ENCODE measurements at places on chromosomes 1 and 21.
A peak's percentile ranks its signal among the peaks of the same experiment; 100 is the strongest.

- DNase-seq = no peak
Measured at GRCh38 chr1:150678988-150679387, 18.0 kb downstream of the GOLPH3L start.

DNA sequence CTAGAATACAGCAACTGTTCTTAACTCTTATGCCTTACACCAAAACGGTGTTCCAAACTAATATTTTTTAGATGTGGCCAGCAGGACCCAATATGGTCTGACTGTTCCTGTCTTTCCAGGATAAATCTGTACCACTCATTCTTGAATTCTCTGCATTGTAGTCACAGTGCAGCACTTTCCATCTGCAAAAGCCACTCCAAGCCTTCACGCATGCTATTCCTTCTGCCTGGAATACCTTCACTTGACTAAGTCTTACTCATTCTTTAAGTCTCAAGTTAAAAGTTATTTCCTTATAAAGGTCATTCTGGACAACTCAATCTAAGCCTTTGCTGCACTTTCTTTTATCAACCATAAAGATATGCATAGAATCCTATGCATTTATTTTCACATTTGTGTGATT, 1194.5 kb downstream of the PLA2G4A start:
- DNase-seq = no peak

- DNase-seq = no peak
Measured at GRCh38 chr1:17184822-17185484, 20.0 kb upstream of the PADI1 start.

DNA sequence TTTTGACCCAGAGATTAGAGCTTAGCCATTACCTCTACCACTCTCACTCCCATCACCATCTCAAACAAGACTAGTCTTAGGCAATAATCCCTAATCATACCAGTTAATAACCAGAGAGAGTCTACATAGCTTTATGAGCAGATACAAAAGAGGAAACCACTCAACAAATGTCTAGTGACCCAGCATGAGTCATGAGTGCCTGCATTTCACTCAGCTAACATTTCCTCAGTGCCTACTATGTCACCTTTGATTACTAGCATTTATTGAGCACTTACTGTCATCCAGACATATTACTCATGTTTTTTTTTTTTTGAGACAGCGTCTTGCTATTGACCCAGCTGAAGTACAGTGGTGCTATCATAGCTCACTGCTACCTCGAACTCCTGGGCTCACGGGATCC, 35.9 kb upstream of the GALNT2 start:
- peak; percentile 84 for DNase-seq

- no peak for DNase-seq
Measured at GRCh38 chr1:59198564-59198963, 98.3 kb upstream of the FGGY start.

GRCh38 chr1:219174460-219175211, 958 bp downstream of the LYPLAL1 start:
- peak; percentile 20 for DNase-seq

DNA sequence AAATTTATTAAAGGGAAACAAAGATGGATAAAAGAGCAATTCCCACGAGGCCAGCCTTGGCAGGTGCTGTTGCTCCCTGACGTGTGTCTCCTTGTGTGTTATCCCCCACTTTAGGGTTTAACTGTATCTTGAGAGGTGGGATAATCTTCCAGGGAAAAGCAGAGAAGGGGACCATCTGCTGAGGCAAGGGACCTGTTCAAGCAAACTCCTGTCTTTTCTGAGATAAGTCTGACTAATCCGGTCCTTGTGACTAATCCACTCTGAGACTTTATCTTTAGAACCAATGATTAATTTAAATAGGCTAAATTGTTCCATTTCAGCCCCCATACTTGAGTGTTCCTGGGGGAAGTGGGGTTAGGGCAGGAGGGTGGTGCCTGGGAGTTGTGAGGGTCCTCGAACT, 163.6 kb downstream of the CAMTA1 start:
- DNase-seq = no peak

- no peak for DNase-seq
Measured at GRCh38 chr1:77560741-77561140, 121.7 kb downstream of the ZZZ3 start.

- DNase-seq = peak; percentile 21
Measured at GRCh38 chr1:42957880-42958487, 684 bp downstream of the SLC2A1 start.

- no peak for DNase-seq
Measured at GRCh38 chr1:116203920-116204319, 92.7 kb downstream of the MAB21L3 start.

- DNase-seq = no peak
Measured at GRCh38 chr1:105027838-105028471, 1278.3 kb downstream of the AMY1C start.

- DNase-seq = no peak
Measured at GRCh38 chr1:56965191-56965590, 624 bp downstream of the C8B start.

GRCh38 chr1:206982216-206982615, 12.0 kb upstream of the FCAMR start:
- peak; percentile 75 for DNase-seq

DNA sequence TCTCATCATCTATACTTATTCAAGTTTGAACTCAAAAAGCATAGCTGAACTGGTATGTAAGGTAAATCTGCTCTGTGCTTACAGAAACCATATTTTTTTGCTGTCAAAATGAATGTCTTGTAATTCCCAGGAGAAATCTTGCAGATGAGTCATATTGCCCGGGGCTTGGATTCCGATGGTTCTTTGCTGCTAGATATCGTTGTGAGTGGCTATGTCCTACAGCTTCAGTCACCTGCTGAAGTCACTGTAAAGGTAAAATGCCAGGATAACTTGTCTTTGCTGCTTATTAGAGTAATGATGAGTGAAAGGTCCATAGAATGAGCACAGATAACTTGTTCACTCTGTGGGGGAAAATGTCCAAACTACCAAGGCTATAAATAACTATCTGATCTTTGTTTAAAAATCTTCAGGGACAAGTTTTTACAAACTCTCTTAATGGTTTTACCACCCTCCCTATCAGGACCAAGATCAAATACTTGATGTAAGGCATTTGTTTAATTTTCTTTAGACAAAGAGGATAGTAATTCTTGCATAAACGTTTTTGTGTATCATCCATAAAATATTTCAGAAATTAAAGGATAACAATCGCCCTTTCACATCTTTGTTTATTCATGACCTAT, 222.3 kb downstream of the TPR start:
- no peak for DNase-seq

GRCh38 chr1:229197265-229197585, 73.7 kb upstream of the RAB4A start:
- DNase-seq = peak; percentile 56

- DNase-seq = no peak
Measured at GRCh38 chr1:51070011-51070410, 32.0 kb upstream of the C1orf185 start.

- no peak for DNase-seq
Measured at GRCh38 chr1:61332196-61332753, 249.9 kb downstream of the NFIA start.

DNA sequence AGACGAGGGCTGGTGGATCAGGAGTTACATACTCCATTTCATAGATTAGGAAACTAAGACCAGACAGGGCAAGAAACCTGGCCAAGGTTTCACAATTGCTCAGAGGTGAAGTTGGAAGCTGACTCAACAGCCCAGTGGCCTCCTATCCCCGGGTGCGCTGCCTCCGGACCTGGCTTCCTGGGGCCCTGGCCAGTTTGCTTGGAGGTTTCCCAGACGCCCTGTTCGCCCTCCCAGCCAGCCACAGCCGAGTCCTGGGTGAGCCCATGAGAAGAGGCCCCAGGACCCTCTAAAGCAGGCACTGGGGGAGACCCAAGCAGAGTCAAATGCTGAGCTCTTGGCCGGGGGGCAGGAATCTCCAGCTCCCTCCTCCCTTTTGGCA, 180.1 kb downstream of the ZBTB18 start:
- DNase-seq = no peak

GRCh38 chr1:22826604-22827580, 116.3 kb downstream of the EPHB2 start:
- DNase-seq = no peak

- no peak for DNase-seq
Measured at GRCh38 chr1:183983371-183984105, 54.0 kb downstream of the COLGALT2 start.

- DNase-seq = peak; percentile 71
Measured at GRCh38 chr1:159091607-159092031, 15.1 kb upstream of the AIM2 start.

GRCh38 chr1:35177237-35177786, 15.6 kb downstream of the SFPQ start:
- no peak for DNase-seq

- no peak for DNase-seq
Measured at GRCh38 chr21:44626673-44627143, at the start of gene KRTAP10-9. Gene KRTAP10-9, plus strand, starts transcription at chr21:44627093. Its CDS starts 79 bp downstream, at chr21:44627172.

GRCh38 chr1:24868016-24868875, 61.8 kb downstream of the RUNX3 start:
- DNase-seq = no peak

GRCh38 chr1:41775956-41776585, 142.7 kb downstream of the HIVEP3 start:
- DNase-seq = no peak

GRCh38 chr1:48596046-48596445, 124.0 kb upstream of the SPATA6 start:
- no peak for DNase-seq

DNA sequence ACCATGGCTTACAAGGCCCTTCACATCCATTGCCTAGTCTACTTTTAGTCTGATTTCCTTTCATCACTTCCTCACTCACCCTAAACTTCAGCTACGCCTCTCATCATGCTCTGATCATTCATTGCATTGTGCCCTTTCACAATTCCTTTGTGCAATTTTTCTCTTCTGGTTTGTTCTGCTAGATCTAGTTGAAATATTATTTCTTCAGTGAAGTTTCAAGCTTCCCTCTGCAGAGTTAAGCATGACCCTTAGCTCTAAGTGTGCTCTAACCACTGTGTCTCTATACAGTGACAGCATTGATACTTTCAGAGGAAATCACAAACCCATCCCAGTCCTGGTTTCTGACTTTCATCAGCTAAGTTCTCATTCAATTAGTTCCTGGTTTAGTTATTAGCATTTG, 166.1 kb downstream of the PLA2G4A start:
- DNase-seq = peak; percentile 96

GRCh38 chr1:207935166-207935583, 24.2 kb upstream of the CD34 start:
- DNase-seq = no peak

DNA sequence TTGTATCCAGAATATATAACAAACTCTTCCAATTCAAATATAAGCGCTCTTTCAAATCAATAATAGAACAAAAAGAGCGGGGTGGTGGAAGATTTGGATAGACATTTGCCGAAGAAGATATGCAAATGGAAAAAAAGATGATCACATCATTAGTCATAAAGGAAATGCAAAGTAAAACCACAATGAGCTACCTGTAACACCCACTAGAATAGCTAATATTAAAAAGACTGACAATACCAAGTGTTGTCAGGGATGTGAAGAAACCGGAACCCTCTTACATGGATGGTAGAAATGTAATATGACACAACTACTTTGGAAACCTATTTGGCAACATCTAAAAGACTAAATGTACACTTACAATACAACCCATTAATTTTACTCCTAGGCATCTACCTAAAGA, 5.7 kb upstream of the TRAF5 start:
- DNase-seq = no peak

- peak; percentile 39 for DNase-seq
Measured at GRCh38 chr1:156693848-156694689, 11.3 kb downstream of the CRABP2 start.

- no peak for DNase-seq
Measured at GRCh38 chr21:26892151-26892550, 46.9 kb upstream of the ADAMTS1 start.

- DNase-seq = peak; percentile 29
Measured at GRCh38 chr1:119275145-119276134, 93.1 kb upstream of the HAO2 start.

GRCh38 chr1:228872080-228872479, 136.8 kb downstream of the RHOU start:
- no peak for DNase-seq

- peak; percentile 91 for DNase-seq
Measured at GRCh38 chr1:41274752-41275545, 32.8 kb upstream of the SCMH1 start.

GRCh38 chr1:45477646-45478045, 13.3 kb downstream of the TESK2 start:
- no peak for DNase-seq

GRCh38 chr1:147545133-147545532, 3.8 kb downstream of the BCL9 start:
- no peak for DNase-seq

- no peak for DNase-seq
Measured at GRCh38 chr1:246068619-246069509, 438.2 kb downstream of the SMYD3 start.

DNA sequence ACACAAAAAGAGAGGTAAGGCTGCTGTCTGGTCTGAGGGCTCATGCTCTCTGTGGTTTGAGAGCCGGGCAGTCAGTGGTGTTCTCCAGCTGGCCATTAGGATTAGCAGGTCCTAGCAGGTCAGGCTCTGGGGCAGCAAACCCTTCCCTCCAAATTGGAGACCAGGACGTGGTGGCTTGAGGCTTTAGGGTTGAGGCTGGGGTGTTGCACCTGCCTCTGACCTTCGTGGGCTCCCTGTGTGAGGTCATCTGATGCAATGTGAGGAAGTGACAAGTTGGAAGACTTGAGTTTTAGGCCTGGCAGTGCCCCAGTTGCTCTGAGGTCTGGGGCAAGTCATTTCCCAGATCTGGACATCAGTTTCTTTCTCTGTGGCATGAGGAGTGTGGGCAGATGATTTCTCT, 24.4 kb downstream of the SZRD1 start:
- peak; percentile 31 for DNase-seq

DNA sequence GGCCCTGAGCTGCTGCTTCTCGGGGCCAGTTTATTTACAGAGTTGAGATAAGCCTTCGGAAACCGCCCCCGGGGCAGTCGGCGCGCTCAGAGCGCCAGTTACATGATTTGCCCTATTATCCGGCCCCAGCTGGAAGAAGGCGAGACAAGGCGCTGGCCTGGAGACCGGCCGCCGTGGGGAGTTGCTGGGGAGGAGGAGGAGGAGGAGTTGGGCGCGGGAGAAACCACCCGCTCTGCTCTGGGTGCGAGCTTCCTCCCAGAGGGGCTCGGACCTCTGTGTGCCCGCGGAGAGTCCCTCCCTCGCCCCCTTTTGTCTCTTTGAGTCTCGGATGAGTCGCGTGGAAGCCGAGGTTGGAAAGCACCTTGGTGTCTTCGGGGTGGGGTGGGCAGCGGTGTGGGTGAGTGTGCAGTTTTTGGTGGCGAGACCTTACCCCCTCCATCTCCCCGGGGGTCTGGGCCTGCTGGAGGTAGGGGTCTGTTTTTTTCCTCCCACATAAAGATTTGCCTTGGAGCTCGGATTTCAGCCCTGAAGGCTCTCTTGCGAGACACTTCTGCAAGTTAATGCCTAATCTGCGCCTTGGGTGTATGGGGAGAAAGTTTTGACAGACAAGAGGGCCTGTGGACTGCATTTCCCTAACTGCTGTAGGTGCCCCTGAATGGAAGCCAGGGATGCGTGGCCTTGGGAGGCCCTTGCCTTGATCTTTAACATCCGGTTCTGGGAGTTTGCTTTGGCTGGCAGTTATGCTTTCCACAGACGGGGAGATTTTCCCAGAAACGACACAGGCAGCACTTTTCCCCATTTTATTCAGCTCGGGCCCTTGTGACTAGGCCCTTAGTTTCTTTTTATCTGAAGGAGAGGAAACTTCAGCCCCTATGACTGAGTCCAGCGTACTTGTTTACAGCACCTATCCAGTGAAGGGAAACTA, 80.0 kb downstream of the NDUFS5 start:
- DNase-seq = no peak

- no peak for DNase-seq
Measured at GRCh38 chr1:156598125-156598524, 3.2 kb downstream of the GPATCH4 start.

GRCh38 chr1:51621841-51622454, 5.1 kb downstream of the OSBPL9 start:
- DNase-seq = no peak
